ENCODE measurements at places on chromosomes 2 and 18.

DNA sequence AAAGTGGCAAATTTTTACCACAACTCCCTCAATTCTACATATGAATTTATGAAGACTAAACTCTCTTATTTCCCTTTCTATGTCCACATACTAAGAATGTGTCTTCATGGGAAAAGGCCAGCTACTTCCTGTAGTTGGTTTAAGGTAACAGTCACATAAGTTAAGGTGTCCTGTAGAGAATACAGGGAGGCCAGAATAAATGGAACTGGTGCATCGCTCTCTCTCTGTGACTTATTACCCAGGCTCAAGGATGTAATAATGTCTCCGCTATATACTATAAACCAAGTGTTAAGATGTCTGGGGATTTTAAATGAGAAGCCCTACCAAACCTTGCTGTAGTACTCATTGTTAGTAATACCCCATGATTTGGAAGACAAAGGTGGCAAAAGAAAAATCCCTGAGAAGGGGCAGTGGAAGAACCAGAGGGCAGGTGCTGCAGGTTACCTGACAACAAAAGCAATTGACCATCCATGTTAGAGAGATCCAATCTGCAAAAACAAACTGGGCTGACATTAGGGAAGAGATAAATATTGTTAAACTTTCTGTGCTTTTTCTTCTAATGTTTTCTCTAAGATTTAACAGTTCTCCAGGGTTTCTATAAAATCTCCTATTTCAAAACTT, 372.8 kb downstream of the TMX3 start:
- no peak for DNase-seq

DNA sequence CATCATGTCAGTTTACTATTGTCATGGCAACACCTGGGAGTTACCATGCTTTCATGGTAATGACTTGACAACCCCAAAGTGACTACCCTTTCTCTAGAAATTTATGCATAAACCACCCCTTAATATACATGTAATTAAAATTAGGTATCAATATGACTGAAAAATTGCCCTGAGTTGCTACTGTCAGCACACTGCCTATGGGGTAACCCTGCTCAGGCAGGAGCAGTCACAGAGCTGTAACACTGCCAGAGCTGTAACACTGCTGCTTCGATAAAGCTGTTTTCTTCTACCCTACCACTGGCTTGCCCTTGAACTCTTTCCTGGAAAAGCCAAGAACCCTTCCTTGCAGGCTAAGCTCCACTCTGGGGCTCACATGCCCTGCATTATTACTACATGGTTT, 95.5 kb upstream of the SYT4 start:
- no peak for DNase-seq

DNA sequence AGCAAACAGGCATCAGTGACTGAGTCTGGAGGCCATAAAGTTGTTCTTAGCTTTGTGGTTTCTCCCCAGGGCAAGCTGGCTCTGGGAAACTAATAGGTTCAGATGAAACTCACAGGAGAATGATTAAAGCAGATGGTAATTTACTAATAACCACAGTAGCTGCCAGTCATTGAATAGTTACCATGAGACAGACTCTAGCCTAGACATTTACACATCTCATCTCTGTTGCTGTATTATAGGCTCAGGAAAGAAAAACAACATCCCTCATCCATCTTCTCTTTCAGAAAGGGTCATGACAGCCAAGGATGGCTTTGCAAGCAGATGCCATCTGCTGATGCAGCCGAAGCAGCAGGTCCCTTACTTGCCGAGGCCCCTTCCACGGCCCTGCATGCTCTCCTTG, 314.0 kb upstream of the ID2 start:
- DNase-seq, result no peak

DNA sequence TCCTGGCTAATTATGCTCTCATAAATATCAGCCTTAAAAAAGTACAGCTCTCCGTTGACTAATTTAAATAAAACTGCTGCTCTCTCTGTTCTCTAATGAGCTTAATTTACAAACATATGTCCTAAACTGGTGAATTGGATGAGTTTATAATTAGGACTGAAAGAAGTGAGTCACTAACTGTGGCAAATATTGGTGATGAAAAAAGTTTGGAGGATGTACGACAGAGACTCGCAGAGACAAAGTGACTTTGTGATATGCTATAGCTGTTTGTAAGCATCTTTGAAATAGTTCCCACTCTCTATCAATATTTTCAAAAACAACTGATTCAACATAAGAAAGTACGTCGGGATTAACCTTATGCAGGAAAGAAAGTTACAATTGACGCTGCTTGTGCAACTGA, 138.9 kb upstream of the TMEFF2 start:
- DNase-seq, result no peak

DNA sequence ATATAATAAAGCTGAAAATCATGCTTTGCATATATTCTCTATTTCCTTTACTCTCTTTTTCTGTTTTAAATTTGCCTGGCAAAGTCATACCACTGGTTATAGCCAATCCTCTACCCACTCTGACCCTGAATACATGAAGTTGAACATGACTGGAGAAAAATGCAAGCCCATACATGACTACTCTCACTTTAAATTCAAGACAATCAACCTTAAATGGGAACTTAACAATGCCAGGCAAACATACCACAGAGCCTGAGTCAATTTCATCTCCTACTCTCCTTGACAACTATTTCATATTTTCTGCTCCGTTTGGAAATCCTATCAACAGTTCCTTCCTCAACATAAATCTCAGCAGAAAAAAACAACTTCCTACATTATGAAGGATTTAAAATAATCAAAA, 22.6 kb downstream of the RAD51AP2 start:
- DNase-seq, result no peak

DNA sequence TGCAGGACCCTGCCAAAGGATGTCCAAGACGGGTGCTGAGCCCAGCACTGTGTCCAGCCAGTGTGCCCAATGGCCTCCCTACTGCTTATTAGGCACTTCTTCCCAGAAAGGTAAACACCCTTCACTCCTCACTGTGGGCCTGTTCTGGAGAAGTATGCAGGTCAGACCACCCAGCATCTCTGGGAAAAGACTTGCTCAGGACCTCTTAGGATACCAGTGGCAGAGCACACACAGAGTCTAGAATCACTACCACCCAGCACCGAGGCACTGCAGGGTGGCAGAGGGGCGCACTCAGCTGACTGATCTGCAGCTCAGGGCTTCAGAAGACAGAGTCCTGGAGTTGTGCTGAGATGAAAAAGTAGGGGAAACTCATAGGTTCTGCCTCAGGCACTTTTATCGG, 25.8 kb downstream of the XDH start:
- DNase-seq, result no peak

DNA sequence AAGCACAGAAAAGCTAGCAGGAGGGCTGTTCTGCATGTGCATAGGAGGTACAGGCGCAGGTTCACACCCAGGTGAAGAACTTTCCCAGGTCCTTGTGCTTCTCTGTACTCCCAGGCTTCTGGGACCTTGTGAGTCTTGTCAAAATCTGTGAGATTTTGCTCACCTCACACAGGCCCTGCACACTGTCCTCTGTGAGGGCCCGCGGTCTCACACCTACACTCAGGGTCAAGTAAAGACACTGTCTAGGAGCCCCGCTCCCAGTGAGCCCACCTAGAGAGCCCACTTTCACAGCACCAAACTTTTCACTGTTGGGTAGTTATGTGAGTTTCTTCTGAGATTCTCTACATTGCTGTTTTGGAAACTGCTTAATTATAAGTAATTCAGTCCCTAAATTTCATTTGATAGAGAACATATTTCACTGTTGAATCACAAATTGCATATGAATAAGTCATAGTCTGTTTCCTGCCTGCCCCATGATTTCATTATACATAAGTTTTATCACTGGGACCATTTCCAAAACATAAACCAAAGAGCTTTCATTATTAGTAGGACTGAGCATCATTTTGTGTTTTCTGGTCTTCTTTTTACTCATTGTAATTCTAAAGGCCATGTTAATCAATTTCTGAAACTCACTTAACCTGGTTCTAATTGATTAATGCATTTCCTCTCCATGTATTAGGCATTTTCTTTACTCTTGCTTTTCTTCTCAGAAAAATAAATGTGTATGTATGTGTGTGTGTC, 234.2 kb upstream of the SPOPL start:
- no peak for DNase-seq

- no peak for DNase-seq
Observed at GRCh38 chr2:230423851-230424458, 8.0 kb downstream of the SP100 start.

- no peak for DNase-seq
Observed at GRCh38 chr18:80253236-80253635, 5.9 kb upstream of the PARD6G start.

- no peak for DNase-seq
Observed at GRCh38 chr2:130377491-130377890, 21.6 kb downstream of the PTPN18 start.

All from HEK293T (cell line).